Muscle of arm (tissue), 14 donors: ENCODE measurements at places on chromosomes 12 and 14.

GRCh38 chr12:13000616-13000924 is 505 bp upstream of the HEBP1 start:
- DNase-seq: no peak

- DNase-seq: no peak
Observed at GRCh38 chr14:96108061-96108795, 69.1 kb downstream of the C14orf132 start.

GRCh38 chr14:70907996-70908934 is 1.0 kb downstream of the PCNX1 start:
- no peak for DNase-seq

DNA sequence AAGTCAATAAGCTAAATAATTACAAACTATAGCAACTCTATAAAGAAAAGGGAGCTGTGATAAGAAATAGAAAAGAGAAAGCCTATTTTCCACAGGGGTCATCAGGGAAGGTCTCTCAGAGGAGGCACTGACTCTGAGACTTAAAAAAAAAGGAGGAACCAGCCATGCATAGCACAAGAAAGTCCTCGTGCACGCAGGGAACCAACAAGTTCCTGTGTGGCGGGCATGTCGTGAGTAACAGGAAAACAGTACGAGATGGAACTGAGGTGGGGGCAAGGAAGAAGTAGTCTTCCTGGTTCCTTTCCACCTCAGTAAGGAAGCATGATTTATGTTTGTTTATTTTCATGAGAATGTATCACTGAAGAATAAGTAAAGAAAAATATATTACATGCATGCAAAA is 367.0 kb upstream of the TMEM132C start:
- DNase-seq: no peak

DNA sequence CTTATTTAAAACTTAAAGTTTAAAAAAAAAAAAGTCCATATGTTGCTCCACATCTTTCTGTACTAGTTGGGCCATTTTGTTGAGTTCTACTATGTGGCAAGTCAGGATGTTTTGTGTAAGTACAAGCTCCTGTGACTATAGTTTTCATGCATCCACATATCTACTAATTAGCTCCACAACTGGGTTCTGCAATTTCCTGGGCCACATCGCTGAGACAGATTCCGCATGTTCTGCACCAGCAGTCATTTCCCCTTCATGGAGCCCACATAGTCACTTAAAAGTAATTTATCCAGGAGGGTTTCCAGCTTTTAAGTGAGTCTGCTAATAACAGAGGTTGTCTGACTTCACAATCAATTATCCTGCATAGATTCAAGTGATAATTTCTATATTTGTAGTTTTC is 461.4 kb downstream of the ZFP36L1 start:
- no peak for DNase-seq

GRCh38 chr12:89215196-89215595 is 137.1 kb downstream of the DUSP6 start:
- DNase-seq: no peak

DNA sequence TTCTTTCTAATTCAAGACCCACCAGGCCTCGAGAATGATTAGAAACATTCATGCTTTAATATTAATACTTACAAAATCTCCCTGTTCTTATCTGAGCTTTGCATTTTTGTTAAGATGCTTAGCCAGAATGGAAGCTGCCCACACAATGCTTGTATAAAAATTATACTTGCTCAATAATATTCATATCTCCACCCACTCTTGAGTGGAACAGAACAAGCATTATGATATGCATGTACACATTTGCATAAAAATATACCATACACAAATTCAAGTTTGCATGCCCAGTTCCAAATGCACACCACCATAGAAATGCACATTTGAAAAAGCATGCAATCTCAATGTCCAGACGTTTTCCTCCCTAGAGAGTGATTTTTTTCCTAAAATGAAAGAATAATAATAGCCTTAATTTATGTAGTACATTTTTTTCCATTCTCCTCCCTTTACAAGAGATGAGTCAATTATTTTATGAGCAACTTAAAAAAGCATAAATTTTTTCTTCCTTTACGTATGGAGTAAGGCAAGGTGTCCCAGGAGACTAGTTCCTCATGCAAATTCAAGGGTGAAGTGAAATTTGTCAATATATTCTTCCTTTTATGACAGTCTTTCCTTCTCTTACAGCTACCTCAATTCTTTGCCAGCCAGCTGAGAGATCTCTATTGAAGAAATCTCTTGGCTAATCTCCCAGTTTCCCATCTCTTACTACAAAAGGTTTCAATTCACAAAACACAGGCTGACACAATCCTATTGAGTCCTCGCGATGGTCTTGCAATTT is 313.1 kb upstream of the GARIN6 start:
- peak; percentile 22 for DNase-seq
